HT-29 (cell line): ENCODE measurements at places on chromosomes 7 and 10.

- no peak for DNase-seq
These were observed 56.8 kb upstream of the LANCL2 start for GRCh38 chr7:55308186-55308929.

DNA sequence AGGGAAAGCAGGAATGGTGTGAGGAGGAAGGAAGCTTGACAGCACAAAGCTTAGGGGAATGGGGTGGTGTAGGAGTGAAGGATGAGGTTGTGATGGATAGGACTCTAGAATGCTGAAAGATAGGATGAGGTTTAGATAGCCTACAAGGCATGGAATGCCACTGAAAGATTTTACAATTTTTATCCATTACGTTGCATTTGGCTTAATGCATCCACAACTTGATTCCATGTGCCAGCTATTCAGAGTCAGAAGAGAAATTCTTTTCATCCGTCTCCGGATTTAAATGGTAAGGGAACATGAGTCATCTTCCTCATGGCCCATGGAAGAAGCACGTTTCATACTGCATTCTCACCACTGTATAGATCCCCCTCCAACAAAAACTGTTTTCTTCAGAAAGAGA, 212.4 kb upstream of the BMPER start:
- DNase-seq, result no peak

DNA sequence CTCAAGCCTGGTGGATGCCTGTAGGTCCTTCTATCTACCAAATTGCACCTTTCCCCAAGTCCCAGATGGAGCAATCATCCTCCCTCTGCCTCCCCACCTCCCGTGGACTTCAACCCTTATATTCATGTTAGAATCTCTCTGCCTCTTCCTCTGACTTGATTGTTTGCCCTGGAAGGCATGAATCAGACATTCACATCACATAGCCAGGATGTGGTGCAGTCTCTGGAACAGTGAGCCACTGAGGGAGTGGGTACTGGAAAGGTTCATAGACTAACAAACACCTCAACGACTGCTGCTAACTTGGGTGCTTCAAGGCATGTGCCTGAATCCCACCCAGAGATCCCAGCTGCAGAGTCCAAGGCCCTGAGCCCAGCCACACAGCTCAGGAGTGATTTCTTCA, 494.0 kb downstream of the TNS3 start:
- no peak for DNase-seq

- no peak for DNase-seq
These were observed 5.6 kb downstream of the PODXL start for GRCh38 chr7:131550846-131551245.

- no peak for DNase-seq
These were observed 163.6 kb downstream of the PPP1R17 start for GRCh38 chr7:31850601-31851000.

DNA sequence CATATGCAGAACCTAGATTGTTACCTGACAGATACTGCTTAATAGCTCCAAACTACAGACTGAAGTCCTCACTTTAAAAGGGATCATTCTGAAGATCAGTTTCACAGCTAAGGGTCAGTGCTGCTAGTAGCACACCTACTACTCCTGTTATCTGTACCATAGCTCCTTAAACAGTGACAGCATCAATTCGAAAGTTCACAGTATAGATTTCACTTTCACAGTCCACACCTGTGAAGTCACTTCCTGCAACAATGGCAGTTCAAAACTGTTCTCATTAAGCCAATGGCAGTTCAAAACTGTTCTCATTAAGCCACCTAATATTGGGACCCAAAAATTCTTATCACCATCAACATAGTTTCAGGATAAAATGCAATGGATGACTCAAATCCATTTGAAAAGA, 10.7 kb upstream of the FHIP2A start:
- no peak for DNase-seq

- no peak for DNase-seq
These were observed 48.9 kb downstream of the AHR start for GRCh38 chr7:17347401-17347800.

DNA sequence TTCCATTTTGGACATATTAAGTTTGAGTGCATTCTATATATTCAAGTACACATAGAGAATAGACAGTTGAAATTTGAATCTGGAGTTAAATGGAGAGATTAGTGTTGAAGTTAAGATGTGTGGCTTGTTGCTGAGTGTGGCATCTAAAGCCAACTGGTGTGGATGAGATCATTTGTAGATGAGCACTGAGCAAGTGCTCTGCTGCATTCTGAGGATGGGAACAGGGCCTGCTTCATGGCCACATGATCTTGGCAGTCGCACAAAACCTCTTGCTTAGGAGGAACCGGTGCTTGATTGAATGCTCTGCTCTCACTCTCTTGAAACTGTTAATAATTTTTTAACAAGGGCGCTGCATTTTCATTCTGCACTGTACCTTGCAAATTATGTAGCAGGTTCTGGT, 62.0 kb downstream of the EPDR1 start:
- no peak for DNase-seq

DNA sequence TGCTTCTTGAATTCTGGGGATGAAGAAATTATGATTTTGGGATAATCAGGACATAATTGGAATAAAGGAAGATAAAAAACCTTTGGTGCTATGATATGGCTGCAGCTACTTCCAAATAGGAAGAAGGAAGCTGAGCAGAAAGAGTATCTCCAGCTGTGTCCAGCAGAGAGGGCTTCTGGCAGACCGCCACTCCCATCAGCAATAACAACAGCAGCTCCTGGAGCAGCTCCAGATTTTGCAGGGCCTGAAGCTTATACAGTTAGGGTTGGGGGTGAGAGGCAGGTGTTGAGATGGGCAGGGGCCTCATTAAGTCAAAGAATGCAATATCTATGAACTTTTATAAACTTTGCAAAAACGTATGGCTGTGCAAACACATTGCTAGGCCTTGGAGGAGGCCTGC, 62.3 kb downstream of the C10orf120 start:
- DNase-seq, result no peak

DNA sequence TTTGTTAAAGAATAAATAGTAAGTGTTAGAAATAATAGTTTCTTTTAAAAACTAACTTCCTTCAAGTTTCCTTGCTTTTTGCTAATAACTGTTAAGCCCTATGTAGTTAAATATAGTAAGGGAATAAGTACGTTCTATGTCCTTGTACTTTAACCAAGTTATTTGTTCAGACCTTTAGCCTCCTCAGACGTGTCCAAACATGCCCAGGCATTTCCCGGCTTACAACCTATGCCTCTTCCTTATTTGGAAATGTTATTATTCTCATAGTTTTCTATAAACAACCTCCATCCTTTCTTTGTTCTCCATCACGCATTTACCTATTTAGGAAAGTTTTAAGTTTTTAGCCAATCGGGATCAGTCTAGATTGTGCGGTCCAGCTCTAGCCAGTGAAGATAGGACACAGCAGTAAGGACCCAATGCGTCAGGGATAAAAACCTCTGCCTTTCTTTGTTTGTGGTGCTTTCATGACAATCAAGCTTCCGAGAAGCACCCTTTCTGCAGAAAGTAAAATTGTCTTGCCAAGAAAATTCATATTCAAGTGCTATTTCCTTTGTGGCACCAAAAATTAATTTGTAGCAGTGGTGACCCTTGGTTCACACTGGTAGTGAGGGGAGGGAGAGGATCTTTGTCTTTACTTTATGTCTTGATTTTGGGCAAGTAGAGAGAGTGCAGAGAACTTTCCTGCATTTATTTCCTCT, 851.3 kb upstream of the POM121L12 start:
- no peak for DNase-seq

DNA sequence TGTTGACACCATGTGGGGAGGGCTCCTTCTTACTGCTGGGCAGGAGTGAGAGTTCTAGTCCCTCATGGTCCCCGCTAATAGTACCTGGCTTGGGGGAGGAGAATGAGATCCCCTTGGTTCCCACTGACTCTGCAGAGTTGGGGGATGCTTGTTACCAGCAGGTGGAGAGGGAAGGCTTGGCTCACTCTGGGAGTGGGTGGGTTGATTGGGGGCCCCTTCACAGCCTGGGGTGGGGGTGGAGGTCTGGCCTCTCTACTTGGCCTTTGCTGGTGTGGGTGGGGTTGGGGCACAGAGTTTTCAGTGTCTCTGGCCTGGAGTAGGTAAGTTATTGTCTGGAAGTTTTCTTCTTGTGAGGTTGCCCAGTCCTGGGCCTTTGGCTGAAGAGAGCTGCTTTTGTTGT, 31.9 kb downstream of the ADCY1 start:
- no peak for DNase-seq

- DNase-seq, result no peak
These were observed 47.2 kb downstream of the FAM107B start for GRCh38 chr10:14727465-14727864.

GRCh38 chr7:28458732-28459131, 46.4 kb downstream of the CREB5 start:
- peak; percentile 14 for DNase-seq

GRCh38 chr7:120714945-120715344, 143.0 kb downstream of the TSPAN12 start:
- no peak for DNase-seq

GRCh38 chr10:89458291-89458690, 43.9 kb downstream of the IFIT5 start:
- DNase-seq, result peak; percentile 36

- no peak for DNase-seq
These were observed 128.7 kb downstream of the TSPAN12 start for GRCh38 chr7:120729245-120729644.

- DNase-seq, result no peak
These were observed 46.7 kb upstream of the ANTXRL start for GRCh38 chr10:46239993-46240683.

DNA sequence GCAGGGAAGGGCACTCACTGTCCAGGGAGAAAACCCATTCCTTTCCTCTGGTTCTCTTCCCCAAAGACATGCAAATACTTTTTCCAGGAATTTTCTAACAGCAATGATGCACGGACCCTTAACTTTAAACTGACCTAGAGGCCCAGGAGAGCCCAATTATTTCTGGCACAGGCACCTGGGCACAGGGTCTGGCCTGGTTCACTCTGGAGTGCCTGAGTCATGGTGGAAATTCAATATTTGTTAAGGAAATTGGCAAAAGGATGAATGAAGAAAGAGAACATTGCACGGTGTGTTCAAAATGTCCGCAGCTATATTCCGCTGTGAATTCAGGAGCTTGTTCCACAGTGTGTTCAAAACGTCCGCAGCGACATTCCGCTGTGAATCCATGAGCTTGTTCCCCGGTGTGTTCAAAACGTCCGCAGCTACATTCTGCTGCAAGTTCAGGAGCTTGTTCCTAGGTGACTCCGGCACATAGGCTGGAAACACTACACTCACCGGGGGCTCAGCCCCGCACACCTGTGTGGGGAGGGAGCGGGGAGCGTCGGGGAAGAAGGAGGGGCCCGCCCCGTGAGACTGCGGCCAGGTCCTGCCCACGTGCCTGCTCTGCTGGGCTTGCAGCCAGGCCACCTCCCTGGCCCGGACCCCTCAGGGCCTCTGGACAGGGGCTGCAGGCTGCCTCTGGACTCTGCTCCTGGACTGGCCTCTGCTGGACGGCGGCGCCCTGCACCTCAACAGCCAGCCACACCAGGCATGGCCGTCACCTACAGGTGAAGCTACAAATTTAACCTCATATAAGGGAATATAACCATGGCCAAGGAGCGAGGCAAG, 72.0 kb upstream of the FAM20C start:
- DNase-seq, result no peak

GRCh38 chr10:72665925-72666324, 26.0 kb upstream of the MCU start:
- no peak for DNase-seq

GRCh38 chr10:62693306-62693705, 111.2 kb upstream of the ADO start:
- no peak for DNase-seq

- DNase-seq, result no peak
These were observed 14.5 kb downstream of the CAPZA2 start for GRCh38 chr7:116876664-116877442.
